ENCODE measurements at places on chromosomes 13 and 19.

- no peak for DNase-seq
Measured at GRCh38 chr19:28871099-28871725, 341.7 kb downstream of the UQCRFS1 start.

- no peak for DNase-seq
Measured at GRCh38 chr19:9939301-9939913, 3.1 kb upstream of the OLFM2 start.

- DNase-seq: no peak
Measured at GRCh38 chr19:34767951-34768350, 5.1 kb downstream of the ZNF599 start.

DNA sequence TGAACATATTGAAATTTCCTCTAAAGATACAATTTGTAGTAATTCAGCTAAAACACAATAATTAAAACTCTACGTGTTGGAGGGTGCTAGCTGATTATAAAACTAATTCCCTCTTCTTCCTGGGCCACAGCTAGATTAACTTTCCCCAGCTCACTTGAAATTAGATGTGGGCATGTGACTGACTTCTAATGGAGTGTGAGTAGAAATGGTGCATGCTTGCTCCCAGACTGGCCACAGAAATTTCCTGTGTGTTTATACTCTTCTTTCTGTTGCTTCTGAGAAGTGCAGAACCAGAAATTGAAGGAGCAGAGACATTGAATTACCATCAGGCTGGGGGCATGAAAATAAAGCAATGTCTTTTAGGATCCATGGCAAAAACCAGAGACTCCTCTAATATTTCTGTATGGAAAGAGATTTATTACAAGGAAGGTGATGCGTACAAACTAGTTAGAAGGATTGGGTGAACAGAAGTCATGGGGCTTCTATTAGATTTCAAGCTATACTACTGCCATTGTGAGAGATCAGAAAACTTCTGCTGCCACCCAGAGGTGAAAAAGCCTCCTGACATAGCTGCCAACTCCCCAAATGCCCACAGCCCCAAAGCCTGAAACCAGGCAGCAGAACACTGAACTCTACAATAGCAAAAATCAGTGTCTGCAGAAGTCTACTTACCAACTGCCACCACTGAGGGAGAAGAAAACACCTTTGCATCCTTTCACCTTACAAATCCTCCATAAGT, 379.2 kb upstream of the MIR17HG start:
- DNase-seq: no peak

- no peak for DNase-seq
Measured at GRCh38 chr13:99626461-99627082, 125.3 kb downstream of the TM9SF2 start.

DNA sequence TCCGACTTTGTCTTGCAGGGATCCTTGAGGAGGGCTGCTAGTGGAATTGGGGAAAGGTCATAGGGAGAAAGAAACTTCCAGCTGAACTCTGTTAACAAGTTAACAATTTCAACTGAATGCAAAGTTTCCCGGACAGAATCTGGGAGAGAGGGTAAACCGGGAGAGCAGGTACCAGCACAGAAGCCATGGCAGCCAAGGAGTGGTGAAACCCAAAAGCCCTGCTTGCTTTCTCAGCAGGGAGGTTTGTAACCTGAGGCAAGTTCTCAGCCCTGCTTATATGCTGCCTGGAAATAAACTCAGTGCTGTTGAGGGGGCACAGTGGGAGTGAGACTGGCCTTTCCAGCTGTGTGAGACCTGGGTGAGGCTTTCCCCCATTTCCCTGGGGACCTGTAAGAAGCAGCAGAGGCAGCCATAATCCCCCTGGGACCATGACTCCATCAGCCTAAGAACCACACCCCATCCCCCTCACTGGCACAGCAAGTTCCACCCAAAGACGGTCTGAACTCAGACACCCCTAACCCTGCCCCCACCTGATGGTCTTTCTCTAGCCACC, 84.0 kb downstream of the SUCLA2 start:
- DNase-seq: no peak
